Chondrocyte (in vitro differentiated cells): ENCODE measurements at places on chromosomes 6 and 20. TPM values are rescaled to one million over a fixed set of nuclear protein-coding genes. Genes with fewer than 3 reads are reported as not detected.

GRCh38 chr20:53032478-53032932 is 60.3 kb downstream of the TSHZ2 start:
- no peaks in the 10 kb centered on the region for H3K36me3 ChIP-seq
- H3K4me1 ChIP-seq: no peaks in the 10 kb centered on the region
- no peaks in the 10 kb centered on the region for H3K27me3 ChIP-seq
- DNase-seq: no peak
- H3K27ac ChIP-seq: no peak overlapping the region
- no peak overlapping the region for H3K4me3 ChIP-seq

GRCh38 chr6:17901493-17901892 is 85.9 kb downstream of the KIF13A start:
- DNase-seq: no peak
- no peak overlapping the region for H3K4me3 ChIP-seq
- H3K27ac ChIP-seq: no peak overlapping the region
- peaks cover 12% of the 10 kb centered on the region for H3K36me3 ChIP-seq
- peaks cover 15% of the 10 kb centered on the region for H3K4me1 ChIP-seq

DNA sequence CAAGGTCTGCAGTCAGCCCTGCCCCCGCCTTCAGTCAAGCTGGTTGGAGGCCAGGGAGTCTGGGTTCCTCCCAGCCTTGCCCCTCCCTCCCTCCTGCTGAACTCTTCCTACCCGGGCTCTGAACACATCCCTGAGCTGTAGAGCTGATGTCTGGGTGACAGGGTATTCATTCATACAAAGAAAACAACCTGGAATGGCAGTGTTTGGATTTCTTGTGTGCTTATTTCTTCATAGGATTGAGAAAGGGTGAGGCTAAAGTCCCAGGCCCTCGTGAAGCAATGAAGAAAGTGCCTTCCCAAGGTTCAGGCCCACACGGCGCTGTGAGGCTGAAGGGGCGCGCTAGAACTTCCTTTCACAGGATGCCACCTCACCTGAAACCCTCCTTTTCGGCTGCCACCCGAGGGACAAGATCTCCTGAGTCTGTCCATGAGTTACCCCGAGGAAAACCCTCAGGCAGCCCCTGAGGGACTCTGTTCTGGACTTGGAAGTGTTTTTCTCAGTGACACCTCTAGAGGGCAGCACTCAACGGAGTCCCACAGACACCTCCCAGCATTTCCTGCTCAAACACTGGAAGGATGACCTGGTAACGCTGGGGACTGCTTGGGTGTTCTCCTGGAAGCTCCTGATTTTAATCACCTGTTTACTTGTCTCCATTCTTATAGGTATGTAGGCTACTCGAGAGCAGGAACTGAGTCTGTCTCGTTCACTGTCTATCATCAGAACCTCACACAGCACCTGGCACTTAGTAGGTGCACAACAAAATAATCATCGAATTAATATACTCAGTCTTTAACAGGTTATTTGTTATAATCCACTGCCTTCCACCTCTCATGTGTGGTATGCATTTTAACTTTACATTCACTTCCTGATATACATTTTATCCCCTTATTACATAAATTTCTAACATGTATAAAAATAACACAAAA is 11.8 kb upstream of the GSTA1 start:
- DNase-seq: no peak
- H3K4me3 ChIP-seq: no peak overlapping the region
- H3K27me3 ChIP-seq: no peaks in the 10 kb centered on the region
- no peaks in the 10 kb centered on the region for H3K36me3 ChIP-seq
- no peak overlapping the region for H3K27ac ChIP-seq
- peaks cover 16% of the 10 kb centered on the region for H3K4me1 ChIP-seq

GRCh38 chr20:40008177-40008576 is 680.9 kb downstream of the MAFB start:
- DNase-seq: no peak
- no peaks in the 10 kb centered on the region for H3K4me1 ChIP-seq
- H3K27me3 ChIP-seq: no peaks in the 10 kb centered on the region
- H3K4me3 ChIP-seq: no peak overlapping the region

- DNase-seq: no peak
- H3K36me3 ChIP-seq: no peaks in the 10 kb centered on the region
- peaks cover 24% of the 10 kb centered on the region for H3K27me3 ChIP-seq
These were observed 297.4 kb downstream of the HIVEP2 start for GRCh38 chr6:142647449-142648035.

DNA sequence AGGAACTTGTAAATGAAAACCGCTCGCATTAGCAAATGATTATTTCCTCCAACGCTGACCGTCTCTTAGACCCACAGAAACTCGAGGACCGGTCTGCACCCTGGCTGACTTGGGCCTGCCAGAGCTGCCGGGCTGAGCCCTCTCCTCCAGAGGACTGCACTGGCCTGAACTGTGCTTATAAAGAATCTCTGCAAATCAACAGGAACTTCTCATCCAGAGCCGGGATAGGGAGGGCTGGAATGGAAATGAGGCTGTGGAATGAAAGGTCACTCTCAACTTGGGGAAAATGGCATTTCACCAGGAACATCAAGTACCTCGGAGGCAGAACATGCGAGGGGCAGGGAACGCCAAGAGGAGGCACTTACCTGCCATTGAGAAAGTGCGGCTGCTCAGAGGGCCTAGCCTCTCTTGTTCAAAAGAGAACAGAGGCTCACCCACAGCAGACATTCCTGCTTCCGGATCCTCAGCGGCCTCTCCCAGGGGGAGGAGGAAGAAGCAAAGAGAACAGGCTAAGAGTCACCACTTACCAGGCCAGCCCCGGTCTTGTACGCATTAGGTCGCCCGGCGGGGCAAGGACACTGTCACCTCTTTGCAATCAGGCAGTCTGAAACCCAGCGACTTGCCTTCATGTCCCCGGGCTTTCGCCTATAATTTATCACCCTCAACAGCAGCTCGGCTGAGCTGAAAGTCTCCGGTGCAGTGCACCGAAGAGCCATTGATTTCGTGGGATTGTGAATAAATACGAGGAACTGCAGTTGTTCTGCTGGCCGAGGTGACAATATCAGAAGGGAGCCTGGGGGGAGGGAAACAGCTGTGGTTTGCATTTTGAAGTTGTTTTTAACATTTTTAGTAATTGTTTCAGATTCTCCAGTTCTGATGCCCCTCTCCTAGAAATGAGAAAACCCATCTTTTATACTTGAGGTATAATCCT is 37.6 kb downstream of the ZMYND8 start:
- peaks cover 2% of the 10 kb centered on the region for H3K36me3 ChIP-seq
- no peak for DNase-seq
- peak overlapping the region; percentile 59 for H3K4me3 ChIP-seq
- H3K27ac ChIP-seq: peak overlapping the region; percentile 99
- H3K4me1 ChIP-seq: peaks cover 75% of the 10 kb centered on the region
- H3K27me3 ChIP-seq: no peaks in the 10 kb centered on the region

DNA sequence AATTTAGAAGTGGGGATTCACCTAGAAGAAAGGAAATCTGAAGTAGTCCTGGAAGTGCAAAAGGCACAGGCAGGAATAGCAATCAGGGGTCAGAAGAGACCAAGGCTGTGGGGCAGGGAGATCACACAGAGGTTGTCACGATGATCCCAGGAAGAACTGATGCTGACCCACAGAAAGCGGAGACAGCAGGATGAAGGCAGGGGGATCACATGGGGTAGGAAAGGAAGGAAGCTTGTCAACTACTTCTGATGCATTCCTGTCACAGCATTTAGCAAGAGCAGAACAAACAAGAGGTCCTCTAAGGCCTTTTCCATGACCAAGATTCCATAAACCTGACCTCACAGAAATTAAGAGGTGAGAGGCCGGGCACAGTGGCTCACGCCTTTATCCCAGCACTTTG is 79.1 kb downstream of the SLC23A2 start:
- no peaks in the 10 kb centered on the region for H3K27me3 ChIP-seq
- DNase-seq: no peak
- no peaks in the 10 kb centered on the region for H3K36me3 ChIP-seq
- no peak overlapping the region for H3K4me3 ChIP-seq

GRCh38 chr20:24049081-24049480 is 60.5 kb upstream of the GGTLC1 start:
- no peaks in the 10 kb centered on the region for H3K4me1 ChIP-seq
- H3K27me3 ChIP-seq: no peaks in the 10 kb centered on the region
- no peak for DNase-seq
- H3K27ac ChIP-seq: no peak overlapping the region
- no peak overlapping the region for H3K4me3 ChIP-seq

- H3K27me3 ChIP-seq: peaks cover 13% of the 10 kb centered on the region
- DNase-seq: no peak
- H3K4me1 ChIP-seq: no peaks in the 10 kb centered on the region
These were observed 6.3 kb upstream of the SIRPG start for GRCh38 chr20:1663917-1664316.

DNA sequence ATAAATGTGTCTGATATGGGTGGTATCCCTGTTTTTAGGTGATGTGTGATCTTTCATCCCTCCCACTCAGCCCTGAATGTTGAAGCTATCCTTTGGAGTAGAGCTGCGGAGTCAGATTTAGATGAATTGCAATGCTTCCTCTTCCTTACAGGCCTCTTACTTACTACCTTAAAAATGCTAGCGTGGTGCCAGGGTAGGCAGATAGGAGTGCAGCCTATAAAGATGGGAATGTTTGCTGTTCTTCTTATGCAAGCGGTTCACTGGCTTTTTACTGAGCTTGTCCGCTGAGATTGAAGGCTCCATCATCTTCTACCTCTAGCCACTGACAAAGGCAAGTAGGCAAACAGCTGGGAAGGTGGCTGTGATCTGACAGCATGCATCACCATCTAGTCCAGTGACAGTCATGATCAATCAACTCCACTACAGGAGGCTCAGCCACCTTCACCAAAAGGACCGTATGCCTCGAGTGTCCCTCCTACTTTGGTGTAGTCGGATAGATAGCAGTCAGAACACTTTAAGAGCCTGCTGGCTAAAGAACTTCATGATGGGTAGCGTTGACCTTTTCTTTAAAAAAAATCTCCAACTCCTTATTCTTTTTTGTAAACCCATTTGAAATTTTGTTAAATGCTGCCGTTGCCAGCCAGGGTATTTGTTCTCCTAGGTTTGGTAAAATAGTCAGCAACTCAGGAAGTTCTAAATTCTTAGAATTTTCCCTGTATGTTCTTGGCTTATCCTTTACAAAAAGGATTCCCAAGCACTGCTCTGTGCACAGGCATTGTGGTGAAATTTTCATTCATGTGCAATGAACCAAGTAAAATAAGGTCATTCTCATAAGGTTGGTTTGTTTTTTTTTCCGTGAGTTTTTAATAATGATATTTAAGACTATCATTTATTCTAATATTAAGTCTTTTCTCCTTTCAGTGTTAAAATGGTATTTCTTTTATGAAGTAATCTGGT is 169.6 kb downstream of the MTHFD1L start:
- H3K27me3 ChIP-seq: no peaks in the 10 kb centered on the region
- H3K36me3 ChIP-seq: peaks cover 22% of the 10 kb centered on the region
- DNase-seq: no peak
- peaks cover 58% of the 10 kb centered on the region for H3K4me1 ChIP-seq

DNA sequence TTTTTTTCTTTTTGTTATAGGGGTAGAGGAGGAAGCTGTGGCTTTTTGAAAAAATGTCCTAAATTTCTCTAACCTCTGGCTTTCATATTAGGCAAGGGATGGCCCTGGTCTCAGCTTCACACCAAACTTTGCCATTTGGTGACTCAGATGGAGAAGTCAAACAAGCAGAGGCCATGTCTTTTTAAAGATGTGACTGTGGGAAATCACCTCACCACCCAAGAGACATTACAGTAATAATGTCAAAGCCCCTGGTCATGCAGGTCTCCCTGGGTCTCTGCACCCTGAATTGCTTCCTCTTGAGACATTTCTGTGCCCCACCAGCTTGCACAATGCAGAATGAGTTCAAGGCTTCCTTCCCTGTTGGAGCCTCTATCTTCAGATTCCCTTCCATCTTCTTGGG is 39.5 kb upstream of the ADGRF5 start:
- no peak overlapping the region for H3K27ac ChIP-seq
- no peak for DNase-seq
- H3K27me3 ChIP-seq: peaks cover 7% of the 10 kb centered on the region
- no peak overlapping the region for H3K4me3 ChIP-seq
- H3K36me3 ChIP-seq: no peaks in the 10 kb centered on the region
- peaks cover 5% of the 10 kb centered on the region for H3K4me1 ChIP-seq

GRCh38 chr20:33438481-33438880 is 5.1 kb downstream of the SNTA1 start:
- peaks cover 59% of the 10 kb centered on the region for H3K4me1 ChIP-seq
- peaks cover 5% of the 10 kb centered on the region for H3K36me3 ChIP-seq
- H3K4me3 ChIP-seq: no peak overlapping the region
- no peak for DNase-seq

- peaks cover 53% of the 10 kb centered on the region for H3K36me3 ChIP-seq
- DNase-seq: no peak
- H3K27ac ChIP-seq: no peak overlapping the region
- no peak overlapping the region for H3K4me3 ChIP-seq
- no peaks in the 10 kb centered on the region for H3K4me1 ChIP-seq
These were observed 9.6 kb downstream of the AHCY start for GRCh38 chr20:34293589-34293988.

DNA sequence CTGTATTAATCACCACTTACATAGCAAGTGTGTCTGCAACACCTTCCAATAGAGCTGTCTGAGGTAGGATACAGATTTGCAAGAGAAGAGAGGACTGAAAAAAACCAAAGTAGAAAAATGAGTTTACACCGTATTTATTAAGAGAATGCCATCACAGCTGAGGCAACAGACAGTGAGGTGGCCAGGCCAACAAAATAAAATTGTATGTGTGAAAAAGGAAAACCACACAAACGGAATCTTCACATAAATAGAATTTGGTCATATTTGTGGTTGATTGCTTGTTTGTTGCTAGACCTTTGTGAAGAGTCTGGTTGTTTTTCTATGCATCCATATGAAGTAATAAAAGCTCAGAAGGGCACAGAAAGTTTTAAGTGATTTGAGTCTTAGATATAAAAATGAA is 157.8 kb upstream of the TSHZ2 start:
- no peak for DNase-seq
- H3K36me3 ChIP-seq: no peaks in the 10 kb centered on the region
- no peak overlapping the region for H3K4me3 ChIP-seq
- H3K27ac ChIP-seq: no peak overlapping the region
- H3K4me1 ChIP-seq: no peaks in the 10 kb centered on the region
- no peaks in the 10 kb centered on the region for H3K27me3 ChIP-seq

DNA sequence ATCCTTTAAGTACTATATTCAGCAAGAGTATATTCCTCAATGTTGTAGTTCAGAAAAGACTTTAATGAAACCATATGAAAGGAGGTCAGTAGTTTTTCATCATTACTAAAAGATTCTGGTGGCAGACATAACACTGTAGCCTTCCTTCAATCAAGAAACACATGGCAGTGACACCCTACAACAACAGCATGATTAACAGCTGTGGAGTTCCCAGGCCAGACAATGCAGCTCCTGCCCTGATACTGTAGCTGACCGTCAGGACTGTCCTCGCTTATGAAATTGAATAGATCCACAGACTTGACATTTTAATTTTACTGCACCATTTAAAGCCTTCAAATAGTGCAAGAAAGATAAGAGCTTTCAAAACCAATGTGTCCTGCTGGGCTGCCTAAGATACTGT is 43.6 kb downstream of the USP45 start:
- no peaks in the 10 kb centered on the region for H3K27me3 ChIP-seq
- DNase-seq: no peak
- H3K27ac ChIP-seq: no peak overlapping the region

ABCC10 gene
- 42.5 to 43.2 TPM (median 43.1 TPM) in 3 replicates for total RNA-seq

MTHFD1L gene
- 51.3 to 93.7 TPM (median 85.7 TPM) in 3 replicates for total RNA-seq

FNDC1 gene
- total RNA-seq: 10.5 to 13.8 TPM (median 12.8 TPM) in 3 replicates

ANKRD66 gene
- not detected in 3 replicates for total RNA-seq

SOX4 gene
- 46.4 to 61.7 TPM (median 60.8 TPM) in 3 replicates for total RNA-seq

SOBP gene
- 6.6 to 9.8 TPM (median 6.7 TPM) in 3 replicates for total RNA-seq

ELOVL4 gene
- total RNA-seq: 4.4 to 6.1 TPM (median 5.7 TPM) in 3 replicates

TPD52L2 gene
- total RNA-seq: 102 to 141 TPM (median 138 TPM) in 3 replicates
